Keratinocyte (primary cell): ENCODE measurements at places on chromosomes 11 and 22. TPM values are rescaled to one million over a fixed set of nuclear protein-coding genes. Genes with fewer than 3 reads are reported as not detected.

The PRRG4 gene
- polyA plus RNA-seq = 6.9 to 12.4 TPM (median 10.0 TPM) in 3 replicates

The PRDM10 gene
- polyA plus RNA-seq = 3.8 to 5.8 TPM (median 4.7 TPM) in 3 replicates

The IGSF9B gene
- polyA plus RNA-seq = 0.30 to 0.66 TPM (median 0.36 TPM) in 3 replicates

The PRODH gene
- polyA plus RNA-seq = 6.7 to 36.1 TPM (median 12.3 TPM) in 3 replicates

The ART5 gene
- polyA plus RNA-seq = not detected in 3 replicates

The CALCA gene
- polyA plus RNA-seq = not detected in 3 replicates

The ARFGAP2 gene
- polyA plus RNA-seq = 51.0 to 79.9 TPM (median 55.2 TPM) in 3 replicates

DNA sequence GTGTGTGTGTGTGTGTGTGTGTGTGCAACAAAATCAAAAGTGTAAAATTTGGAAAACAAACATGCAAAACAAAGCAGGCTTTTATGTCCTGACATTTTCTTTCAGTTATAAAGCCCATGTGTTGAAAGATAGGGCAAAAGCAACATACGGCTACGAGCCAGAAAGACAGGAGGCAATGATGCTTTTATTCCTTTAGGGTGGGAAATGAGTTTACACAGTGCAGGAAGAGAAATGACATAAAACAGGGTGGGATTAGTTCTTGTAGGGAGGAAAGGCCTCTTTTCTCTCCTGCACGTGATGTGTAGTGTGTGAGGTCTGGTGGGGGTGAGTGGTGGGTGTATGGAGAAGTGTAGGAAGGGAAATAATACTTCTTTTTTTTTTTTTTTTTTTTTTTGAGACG lies 29.4 kb downstream of the IL18 start:
- peaks cover 17% of the 10 kb centered on the region for H3K4me1 ChIP-seq
- no peak for DNase-seq
- no peak overlapping the region for H3K27ac ChIP-seq
- H3K4me3 ChIP-seq = no peak overlapping the region
- no peaks in the 10 kb centered on the region for H3K36me3 ChIP-seq
- H3K27me3 ChIP-seq = no peaks in the 10 kb centered on the region

DNA sequence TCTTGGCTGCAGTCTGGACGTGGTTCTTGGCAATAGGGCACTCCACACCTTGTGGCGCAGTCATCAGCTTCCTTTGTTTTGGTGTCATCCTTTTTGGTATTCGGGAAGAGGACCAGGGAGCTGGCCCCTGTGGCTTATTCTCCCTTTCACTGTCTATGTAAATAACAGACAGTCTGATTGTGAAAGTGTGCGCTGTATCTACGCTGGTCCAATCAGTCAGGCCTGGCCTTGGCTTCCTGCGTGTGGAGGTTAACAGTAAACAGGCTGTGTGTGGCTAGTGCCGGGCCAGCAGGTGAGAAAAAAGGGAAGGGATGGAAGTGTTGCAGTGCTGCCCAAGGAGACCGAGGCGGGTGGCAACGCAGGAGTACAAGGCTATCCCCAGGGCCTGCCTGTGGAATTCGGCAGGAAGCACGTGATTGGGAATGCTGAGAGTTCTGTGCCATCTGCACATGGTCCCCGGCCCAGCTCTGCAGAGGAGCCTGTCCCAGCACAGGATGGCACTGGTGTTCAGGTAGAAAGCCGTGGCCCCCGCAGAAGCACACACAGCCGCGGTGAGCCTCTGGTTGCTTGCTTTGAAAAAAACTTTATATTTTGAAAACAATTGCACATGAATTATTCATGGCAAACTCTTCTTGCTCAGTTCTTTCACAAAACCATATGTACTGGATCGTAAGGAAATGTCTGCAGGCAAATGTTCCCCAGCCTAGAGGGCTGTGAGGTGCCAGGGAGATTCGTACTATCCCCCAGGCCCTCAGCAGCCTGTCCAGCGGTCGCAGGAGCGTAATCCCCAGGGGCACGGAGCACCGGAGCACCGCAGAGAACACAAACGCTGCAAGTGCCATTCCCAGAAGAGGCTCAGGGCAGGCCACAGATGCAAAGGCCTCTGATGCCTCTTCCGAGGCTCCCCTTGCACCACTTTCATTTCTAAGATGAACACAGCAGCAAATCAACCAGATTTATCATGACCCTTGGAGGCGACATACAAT lies 174.5 kb downstream of the EFCAB6 start:
- no peaks in the 10 kb centered on the region for H3K4me1 ChIP-seq
- DNase-seq = no peak
- H3K27me3 ChIP-seq = no peaks in the 10 kb centered on the region
- no peaks in the 10 kb centered on the region for H3K36me3 ChIP-seq
- H3K27ac ChIP-seq = no peak overlapping the region
- no peak overlapping the region for H3K4me3 ChIP-seq

- H3K4me3 ChIP-seq = no peak overlapping the region
- H3K4me1 ChIP-seq = no peaks in the 10 kb centered on the region
- no peaks in the 10 kb centered on the region for H3K27me3 ChIP-seq
- no peak overlapping the region for H3K27ac ChIP-seq
- H3K36me3 ChIP-seq = no peaks in the 10 kb centered on the region
- DNase-seq = peak; percentile 5
These were observed 101.4 kb downstream of the SYT9 start for GRCh38 chr11:7353100-7353499.

DNA sequence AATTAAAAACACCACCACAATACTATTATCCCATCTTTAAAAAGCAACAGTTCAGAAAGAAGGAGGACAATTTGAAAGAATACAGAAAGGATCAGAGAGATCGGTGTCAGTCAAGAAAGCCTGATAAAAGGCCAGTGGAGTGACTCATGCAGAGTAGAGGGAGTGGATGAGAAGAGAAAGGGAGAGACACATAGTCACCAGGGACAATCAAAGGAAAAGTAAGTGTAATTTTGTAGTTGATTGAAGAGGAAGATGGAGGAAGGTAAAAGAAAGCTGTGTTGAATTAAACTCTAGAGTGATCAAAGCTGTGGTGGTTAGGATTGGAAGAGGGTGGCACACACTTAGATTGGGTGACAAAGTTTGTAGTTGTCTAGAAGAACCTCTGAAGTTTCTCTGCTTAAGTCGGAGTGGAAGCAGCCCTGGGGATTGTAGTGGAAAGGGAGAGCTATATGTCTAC lies 14.1 kb downstream of the SPECC1L start:
- no peaks in the 10 kb centered on the region for H3K27me3 ChIP-seq
- H3K36me3 ChIP-seq = no peaks in the 10 kb centered on the region
- peaks cover 10% of the 10 kb centered on the region for H3K4me1 ChIP-seq
- no peak for DNase-seq
- H3K4me3 ChIP-seq = no peak overlapping the region
- no peak overlapping the region for H3K27ac ChIP-seq

DNA sequence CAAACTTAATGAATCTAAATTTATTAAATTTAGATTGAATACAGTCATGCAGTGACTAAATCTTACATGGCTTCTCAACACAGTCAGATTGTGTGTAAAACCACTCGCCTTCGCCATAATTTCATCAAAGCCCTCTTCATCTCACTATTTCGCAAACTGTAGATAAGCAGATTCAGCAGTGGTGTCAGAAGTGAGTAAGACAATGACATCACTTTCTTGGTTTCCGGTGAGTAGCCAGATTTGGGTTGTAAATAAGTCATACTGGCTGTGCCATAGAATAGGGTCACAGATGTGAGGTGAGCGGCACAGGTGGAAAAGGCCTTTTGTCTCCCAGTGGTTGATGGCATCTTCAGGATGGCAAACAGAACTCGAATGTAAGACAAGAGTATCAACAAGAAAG lies 3.4 kb downstream of the OR10A6 start:
- H3K27me3 ChIP-seq = no peaks in the 10 kb centered on the region
- H3K27ac ChIP-seq = no peak overlapping the region
- H3K4me1 ChIP-seq = no peaks in the 10 kb centered on the region
- no peaks in the 10 kb centered on the region for H3K36me3 ChIP-seq

DNA sequence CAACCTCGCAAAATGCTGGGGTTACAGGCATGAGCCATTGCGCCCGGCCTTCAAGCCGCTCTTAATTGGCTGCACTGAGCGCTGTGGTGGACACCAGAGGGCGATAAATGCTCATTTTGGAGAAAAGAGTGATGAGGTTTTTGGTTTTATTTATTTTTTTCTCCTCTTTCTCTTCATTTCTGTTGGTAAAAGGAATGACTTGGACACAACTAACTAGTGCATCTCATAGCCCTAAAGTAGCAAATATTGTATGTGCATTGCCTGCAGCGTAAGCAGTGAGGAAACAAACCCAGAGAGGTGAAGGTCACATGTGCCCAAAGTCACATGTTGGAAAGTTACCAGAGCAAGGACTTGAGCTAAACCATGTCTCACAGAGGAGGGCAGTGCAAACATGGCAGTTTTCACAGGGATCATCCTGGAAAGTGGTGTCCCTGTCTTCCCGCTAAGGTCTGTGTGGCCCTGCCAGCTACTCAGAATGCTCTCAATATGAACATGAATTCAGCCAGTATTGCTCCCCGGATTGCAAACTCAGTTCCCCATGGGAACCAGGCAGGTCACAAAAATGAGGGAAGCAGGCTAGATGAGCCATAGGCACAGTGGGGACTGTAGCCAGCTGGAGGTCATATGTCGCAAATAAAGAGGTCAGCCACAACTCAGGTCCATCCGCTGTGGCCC lies 8.6 kb upstream of the CD82 start:
- no peak for DNase-seq
- no peak overlapping the region for H3K27ac ChIP-seq
- H3K4me1 ChIP-seq = peaks cover 23% of the 10 kb centered on the region
- H3K4me3 ChIP-seq = no peak overlapping the region
- H3K36me3 ChIP-seq = no peaks in the 10 kb centered on the region

- peaks cover 9% of the 10 kb centered on the region for H3K36me3 ChIP-seq
- H3K27me3 ChIP-seq = no peaks in the 10 kb centered on the region
- no peak overlapping the region for H3K4me3 ChIP-seq
- peak overlapping the region; percentile 99 for H3K27ac ChIP-seq
- no peak for DNase-seq
These were observed 21.4 kb upstream of the AMOTL1 start for GRCh38 chr11:94746721-94747120.

GRCh38 chr11:92387859-92388258 lies 163.2 kb downstream of the FAT3 start:
- DNase-seq = no peak
- no peak overlapping the region for H3K27ac ChIP-seq
- H3K4me1 ChIP-seq = no peaks in the 10 kb centered on the region
- H3K4me3 ChIP-seq = no peak overlapping the region
- H3K27me3 ChIP-seq = peaks cover 5% of the 10 kb centered on the region

GRCh38 chr11:134576721-134577171 lies 164.7 kb upstream of the B3GAT1 start:
- no peaks in the 10 kb centered on the region for H3K36me3 ChIP-seq
- H3K4me1 ChIP-seq = no peaks in the 10 kb centered on the region

DNA sequence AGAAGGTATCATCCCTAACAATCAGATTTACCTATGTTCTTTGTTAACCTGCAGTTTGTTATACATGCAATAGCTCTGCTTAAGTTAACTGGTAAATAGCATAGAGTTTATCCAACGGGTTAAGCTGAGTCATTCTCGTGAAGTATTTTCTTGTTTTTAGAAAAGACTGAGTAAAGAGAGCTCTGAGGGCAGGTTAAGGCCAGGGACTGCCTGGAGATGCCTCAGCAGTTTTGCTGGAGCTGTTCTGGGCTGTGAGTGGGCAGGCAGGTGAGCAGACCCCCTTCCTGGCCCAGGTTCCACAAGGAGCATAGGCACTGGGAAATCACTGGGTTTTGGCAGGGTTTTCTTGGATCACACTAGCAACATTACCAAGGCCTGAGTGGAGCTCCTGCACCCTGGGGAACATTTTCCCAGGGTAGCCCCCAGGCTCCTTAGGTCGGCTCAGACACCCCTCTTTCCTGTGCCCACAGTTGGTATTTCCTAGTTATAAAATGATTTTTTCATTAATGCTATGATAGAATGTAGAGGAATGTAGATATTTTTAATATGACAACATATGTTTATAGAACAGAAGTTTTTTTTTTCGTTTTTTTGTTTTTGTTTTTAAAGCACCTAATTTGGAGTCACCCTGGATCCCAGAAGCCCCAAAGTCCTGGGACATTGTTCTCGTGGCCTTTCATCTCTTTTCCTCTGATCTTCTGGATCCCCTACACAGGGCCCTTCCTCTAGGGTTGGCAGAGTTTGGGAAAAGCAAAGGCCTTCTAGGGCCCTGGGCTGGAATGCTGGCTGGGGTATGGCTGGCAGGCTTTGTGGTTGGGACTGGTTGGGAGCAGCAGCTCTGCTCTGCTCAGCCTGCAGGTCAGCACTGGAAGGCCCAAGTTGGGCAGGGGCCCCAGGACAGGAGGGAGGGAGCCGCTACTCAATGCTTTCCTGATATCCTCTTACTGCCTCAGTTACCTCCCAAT lies 26.7 kb downstream of the IRAG1 start:
- no peak for DNase-seq
- no peak overlapping the region for H3K27ac ChIP-seq
- peaks cover 4% of the 10 kb centered on the region for H3K4me1 ChIP-seq
- H3K36me3 ChIP-seq = no peaks in the 10 kb centered on the region
- H3K4me3 ChIP-seq = no peak overlapping the region

- H3K4me3 ChIP-seq = no peak overlapping the region
- no peaks in the 10 kb centered on the region for H3K36me3 ChIP-seq
- peaks cover 29% of the 10 kb centered on the region for H3K4me1 ChIP-seq
- DNase-seq = no peak
These were observed 44.7 kb upstream of the SHISAL1 start for GRCh38 chr22:44357296-44357965.
